GM10248 (cell line): ENCODE measurements at places on chromosomes 1 and 21.

DNA sequence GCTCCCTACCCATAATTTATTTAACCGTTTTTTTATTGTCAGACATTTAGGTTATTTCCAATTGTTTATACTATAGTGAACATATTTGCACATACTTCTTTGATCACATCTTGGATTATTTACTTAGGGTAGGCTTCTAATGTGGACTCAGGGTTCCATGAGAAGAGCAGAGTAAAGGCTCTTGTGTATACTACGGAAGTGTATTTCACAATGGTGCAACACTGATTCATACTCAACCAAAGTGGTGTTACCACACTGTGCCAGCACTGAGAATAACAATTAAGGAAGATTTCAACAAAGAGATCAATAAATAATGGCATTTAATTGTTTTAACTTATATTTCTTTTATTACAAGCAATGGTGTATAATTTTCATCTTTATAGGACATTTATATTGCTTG, 251.2 kb downstream of the ZNF326 start:
- no peak for DNase-seq

DNA sequence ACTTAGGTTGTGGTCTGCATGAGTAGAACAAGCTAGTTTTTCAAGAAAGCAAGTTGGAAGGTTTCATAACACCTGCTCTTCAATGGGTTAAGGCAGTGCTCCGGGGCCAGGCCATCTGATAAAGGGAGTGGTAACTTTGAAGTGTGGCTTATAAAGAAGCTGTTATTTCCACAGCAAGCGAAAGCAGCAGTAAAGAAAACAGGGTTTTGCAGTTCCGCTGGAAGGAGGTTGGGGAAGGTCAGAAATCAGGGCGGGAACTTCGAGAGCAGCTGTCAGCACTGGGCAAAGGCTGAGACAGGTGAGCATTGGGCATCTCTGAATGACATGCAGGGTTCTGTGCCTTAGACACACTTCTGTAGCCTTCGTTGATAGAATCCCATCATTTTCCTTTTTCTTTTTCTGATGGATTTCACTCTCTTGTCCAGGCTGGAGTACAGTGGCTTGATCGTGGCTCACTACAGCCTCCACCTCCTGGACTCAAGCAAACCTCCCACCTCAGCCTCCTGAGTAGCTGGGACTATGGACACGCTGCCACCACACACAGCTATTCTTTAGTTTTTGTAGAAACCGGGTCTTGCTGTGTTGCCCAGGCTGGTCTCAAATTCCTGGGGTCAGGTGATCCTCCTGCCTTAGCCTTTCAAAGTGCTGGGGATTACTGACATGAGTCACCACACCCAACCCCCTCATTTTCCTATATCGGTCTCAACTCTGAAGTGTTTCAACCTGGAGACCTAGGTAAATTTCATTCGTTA, 20.5 kb downstream of the TMEM51 start:
- no peak for DNase-seq

- DNase-seq = no peak
Observed at GRCh38 chr1:8059161-8059622, 33.1 kb upstream of the ERRFI1 start.

DNA sequence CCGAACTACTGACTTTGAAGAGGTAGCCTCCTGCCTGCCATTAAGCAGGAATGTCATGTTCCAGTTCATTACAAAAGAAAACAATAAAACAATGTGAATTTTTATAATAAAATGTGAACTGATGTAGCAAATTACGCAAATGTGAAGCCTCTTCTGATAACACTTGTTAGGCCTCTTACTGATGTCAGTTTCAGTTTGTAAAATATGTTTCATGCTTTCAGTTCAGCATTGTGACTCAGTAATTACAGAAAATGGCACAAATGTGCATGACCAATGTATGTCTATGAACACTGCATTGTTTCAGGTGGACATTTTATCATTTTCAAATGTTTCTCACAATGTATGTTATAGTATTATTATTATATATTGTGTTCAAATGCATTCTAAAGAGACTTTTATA, 159.8 kb upstream of the SGIP1 start:
- DNase-seq = no peak

GRCh38 chr1:74363220-74363619, 128.0 kb downstream of the TNNI3K start:
- no peak for DNase-seq

- no peak for DNase-seq
Observed at GRCh38 chr1:11406845-11407244, 72.1 kb upstream of the DISP3 start.

DNA sequence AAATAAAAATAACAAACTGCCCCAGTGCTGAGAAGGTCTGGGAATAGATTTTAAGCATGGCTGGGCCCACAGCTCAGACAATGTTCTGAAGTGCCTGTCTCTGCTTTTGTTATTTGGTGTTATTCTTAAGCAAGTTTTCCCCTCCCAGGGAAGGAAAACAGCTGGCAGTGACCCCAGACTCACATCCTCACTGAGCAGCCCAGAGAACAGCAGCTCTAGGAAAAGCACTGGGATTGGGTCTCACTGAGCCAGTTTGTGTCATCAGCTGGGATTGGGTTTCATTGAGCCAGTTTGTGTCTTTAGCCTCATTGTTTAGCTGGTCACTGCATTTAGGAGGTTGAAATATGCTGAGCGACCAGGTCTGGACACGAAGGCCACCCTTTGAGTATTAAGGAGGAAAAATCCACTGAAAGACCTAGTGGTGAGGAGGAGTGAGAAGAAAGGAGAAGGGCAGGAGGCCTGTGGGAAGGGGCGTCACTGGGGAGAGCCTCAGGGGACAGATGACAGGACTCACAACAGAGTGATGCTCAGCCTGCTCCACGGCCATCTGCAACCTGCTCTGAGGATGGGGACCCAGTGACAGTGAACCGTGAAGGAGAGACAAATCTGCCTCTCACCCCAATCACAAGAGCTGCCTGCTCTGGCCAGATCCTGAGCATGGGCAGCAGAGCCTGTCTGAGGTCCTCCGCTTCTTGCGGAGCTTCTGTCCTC, 103.8 kb downstream of the TOMM20 start:
- no peak for DNase-seq

DNA sequence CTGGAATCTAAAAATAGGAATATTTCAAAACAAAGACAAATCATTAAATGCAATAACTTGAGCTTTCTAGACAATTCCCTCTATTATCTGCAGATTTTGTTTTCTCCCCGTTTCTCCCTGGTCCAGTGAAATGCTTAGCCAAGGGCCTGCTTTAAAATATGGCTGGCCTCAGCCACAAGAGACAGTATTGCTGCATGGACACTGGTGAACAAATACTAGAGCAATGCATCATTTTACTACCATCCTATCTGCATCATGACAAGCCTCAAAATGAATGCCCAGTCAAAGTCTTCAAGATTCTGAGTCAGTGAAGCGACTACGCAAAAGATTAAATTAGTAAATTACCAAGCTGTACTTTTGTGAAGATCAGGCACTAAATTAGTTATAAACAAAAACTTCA, 80.5 kb downstream of the ENAH start:
- no peak for DNase-seq

DNA sequence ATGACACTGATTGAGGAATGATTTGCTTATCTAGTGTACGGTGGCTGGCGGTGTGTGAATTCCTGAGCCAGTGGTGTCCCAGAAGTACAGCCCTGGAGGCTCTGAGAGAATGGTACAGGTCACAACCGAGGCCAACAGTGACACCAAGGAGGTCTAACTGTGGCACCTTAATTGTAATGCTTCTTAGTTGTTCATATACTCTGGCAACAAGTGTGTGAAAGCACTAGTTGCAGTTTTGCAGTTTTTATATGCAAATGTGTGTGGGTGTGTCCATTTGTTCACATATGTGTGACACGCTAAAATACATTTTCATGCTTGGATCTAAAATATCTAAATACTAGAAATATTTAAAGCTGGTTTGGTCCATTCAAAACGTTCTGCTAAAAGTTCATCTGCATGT, 185.3 kb upstream of the FMN2 start:
- DNase-seq = no peak

DNA sequence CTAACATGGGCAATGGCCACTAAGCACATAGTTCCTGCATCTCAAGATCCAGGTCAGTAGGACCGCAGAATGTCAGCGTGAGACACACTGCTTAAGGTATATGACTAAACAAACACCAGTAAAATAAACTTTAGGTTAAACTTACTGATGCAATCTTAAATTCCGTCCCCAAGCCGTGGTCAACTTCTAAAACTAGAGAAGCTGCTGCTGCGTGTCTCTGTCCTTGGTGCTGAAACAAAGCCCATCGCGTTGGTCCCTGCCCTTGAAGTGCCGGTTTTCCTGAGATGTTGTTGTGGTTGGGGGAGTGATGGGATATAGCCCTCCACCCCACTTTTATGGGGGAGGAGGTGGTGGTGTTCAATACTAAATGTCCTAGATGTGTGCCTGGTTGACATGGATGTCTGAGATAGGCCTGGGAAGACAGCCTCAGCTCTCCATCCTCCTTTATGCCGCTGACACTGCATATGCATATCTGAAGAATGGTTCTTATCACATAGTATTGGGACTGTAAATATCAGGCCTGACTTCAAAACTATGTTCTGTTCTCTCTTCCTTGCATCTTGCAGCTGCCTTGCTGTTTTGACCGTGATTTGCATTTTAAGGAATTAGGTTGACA, 72.0 kb upstream of the KCNA3 start:
- peak; percentile 34 for DNase-seq

DNA sequence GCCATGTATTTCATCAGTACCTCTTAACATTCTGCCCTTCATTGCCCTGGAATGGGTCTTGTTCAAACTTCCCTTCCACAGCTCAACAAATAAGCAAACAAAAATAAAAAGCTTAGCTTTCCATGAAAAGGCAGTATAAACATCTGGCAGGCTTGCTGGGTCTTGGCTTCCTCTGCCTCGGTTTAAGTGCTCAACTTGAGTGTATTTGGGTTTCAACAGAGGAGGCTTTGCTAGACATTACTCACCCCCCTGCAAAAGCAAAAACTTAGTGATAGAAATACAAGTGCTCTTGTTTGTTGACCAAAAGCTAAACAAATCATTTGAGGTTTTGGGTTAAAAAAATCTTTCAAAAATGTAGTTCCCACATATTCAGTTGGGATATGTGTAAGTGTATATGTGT, 518.5 kb downstream of the PLPP3 start:
- no peak for DNase-seq

- DNase-seq = no peak
Observed at GRCh38 chr1:30378991-30379581, 344.3 kb downstream of the MATN1 start.

DNA sequence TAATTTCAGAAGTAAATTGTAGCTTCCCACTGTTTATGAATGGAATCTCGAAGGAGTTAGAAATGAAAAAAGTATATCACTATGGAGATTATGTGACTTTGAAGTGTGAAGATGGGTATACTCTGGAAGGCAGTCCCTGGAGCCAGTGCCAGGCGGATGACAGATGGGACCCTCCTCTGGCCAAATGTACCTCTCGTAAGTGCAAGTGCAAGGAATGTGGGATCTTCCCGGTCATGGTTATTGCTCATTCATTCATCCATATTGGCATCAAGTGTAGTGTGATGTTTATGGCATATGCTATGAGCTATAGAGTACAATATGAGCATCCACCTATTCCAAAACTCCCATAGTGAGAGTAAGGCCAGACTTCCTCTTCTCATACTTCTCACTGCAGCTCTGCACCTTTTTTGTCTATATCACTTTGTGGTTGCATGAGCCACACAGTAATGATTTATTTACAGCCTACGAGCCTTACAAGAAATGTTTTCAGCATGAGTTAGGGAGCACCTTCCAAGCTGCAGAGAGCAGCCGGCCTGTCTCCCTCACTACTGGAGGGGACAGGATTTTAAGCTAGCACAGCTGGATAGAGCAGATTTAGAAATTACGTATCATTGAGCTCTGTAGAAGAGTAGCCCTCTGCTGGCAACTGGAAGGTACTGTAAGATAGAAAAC, 24.9 kb upstream of the CR1L start:
- DNase-seq = peak; percentile 43

DNA sequence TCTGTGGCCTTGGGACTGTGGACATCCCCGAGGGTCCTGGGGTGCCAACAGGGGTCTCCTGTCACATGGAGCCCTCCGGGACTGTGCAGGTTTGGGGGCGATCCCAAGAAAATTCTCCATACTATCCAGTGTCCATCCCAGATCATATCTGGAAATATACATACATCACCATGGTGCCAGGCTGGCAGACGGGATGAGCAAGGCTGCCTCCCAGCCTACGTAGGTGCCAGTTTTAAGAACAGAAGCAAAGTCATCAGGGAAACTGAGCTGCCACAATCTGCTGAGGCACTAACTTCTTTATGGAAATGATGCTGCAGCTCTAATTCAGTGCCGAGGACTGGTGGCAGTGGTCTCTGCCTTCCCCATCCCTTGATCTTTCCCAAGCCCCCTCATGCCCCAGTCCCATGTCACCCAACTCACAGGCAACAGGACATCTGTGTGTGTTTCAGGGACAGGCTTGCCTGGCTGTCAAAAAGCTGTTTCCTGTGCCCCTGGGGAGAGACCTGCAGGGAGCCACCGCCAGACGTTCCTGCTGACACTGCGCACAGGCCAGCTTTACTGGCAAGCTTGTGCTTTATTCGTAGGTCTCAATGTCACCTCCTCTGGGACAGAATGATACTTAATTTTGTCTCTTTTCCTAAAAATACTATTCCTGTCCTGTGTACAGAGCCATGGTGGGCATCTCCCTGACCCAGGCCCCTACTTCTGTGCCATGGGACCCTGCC, 15.5 kb downstream of the TEX35 start:
- no peak for DNase-seq

- no peak for DNase-seq
Observed at GRCh38 chr1:202945483-202945882, 12.6 kb downstream of the ADIPOR1 start.

GRCh38 chr1:196651637-196652215, at the start of gene CFH:
CFH (plus strand) TSS chr1:196652043; CDS start chr1:196652118, 75 bp downstream.
- no peak for DNase-seq

- DNase-seq = no peak
Observed at GRCh38 chr1:95111014-95111413, 6.1 kb upstream of the TLCD4 start.

DNA sequence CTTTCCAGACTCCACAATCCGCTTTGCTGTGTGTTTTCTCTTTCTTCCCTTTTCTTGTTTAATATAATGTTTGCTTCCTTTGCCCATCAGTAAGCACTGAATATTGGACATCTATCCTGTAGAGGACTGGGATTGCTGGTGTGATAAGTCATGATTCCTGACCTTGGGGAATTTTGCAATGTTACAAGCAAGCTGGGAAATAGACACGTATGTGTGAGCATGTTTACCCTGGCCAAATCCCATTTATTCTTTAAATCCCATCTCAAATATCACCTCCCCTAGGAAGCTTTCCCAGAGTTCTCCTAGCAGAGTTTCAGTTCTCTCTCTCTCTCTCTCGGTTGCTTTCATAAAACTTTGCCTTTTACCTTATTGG, 155.3 kb downstream of the ROR1 start:
- no peak for DNase-seq

GRCh38 chr1:194347200-194347599, 1160.8 kb upstream of the B3GALT2 start:
- DNase-seq = no peak
